ENCODE measurements at places on chromosomes 7 and 10.

DNA sequence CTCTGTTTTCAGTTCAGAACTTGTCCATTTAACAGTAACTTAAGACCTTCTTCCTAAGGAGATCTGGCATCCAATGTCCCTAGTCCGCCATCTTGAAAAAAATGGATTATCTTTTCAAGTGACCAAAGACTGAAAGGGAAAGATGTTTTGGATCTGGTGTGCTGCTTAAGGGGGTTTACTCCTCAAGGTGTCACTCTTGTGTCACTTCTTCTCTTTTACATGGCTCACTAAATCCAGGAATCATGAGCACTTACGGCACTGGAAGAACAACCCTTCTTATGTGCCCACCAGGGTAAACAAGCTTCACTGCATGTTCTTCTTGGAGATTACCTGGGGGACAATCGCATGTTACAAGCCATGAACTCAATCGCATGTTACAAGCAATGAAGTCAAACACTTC, 43.7 kb downstream of the ANXA8 start:
- DNase-seq, result no peak

DNA sequence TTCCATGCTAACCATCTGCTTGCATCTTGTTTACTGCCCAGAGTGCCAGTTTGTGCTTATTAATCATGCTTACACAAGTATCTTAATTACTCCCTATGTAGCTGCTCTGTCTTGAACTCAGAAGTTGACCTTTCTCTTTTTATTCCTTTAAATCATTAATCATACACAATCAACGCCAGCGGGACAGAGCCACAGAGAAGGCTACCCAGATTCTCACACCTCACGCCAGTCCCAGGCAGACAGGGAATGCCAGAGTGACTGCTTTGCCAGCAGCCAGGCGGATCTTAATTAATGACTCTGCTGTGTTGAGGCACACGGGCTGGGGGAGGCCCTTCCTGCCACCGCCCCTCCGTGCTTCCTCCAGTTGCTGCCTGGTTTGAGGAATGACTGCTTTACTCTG, 229.4 kb downstream of the LRMDA start:
- DNase-seq, result no peak

DNA sequence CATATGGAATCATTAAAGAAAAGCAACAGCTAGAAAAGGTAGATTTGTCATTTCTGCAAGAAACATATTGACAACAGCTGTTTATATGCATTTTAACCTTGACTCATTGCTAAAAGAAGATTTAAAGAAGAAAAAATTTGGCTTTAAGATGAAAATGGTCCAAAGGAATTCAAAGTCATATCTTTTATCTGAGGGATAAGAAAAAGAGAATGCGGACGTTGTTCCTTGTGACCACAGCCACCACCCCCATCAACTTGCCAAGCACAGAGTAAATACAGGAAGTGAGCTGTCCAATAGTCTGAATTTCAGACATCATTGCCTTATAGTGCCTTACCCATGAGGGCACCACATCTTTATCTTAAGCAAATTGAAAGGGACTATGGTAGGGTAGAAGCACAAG, 7.3 kb upstream of the CRPPA start:
- no peak for DNase-seq

DNA sequence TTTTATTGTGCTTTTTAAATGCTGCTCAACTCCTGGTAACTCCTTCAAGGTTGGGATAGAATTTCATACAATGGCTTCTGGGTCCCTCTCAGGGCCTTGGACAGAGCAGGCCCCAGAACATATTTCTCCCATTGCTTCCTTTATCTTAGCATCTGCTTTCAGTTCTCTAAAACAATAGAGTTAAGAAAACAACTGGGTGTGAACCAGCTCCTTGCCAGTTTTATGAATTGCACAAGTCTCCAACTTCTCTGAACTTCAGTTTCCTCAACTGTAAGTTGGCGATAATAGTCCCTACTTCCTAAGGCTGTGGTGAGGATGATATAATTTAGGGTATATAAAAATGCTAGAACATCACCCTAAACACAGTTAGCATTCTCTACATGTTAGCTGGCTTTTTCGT, 77.0 kb upstream of the INHBA start:
- no peak for DNase-seq

GRCh38 chr7:8228766-8229674, 32.9 kb downstream of the ICA1 start:
- DNase-seq, result no peak

DNA sequence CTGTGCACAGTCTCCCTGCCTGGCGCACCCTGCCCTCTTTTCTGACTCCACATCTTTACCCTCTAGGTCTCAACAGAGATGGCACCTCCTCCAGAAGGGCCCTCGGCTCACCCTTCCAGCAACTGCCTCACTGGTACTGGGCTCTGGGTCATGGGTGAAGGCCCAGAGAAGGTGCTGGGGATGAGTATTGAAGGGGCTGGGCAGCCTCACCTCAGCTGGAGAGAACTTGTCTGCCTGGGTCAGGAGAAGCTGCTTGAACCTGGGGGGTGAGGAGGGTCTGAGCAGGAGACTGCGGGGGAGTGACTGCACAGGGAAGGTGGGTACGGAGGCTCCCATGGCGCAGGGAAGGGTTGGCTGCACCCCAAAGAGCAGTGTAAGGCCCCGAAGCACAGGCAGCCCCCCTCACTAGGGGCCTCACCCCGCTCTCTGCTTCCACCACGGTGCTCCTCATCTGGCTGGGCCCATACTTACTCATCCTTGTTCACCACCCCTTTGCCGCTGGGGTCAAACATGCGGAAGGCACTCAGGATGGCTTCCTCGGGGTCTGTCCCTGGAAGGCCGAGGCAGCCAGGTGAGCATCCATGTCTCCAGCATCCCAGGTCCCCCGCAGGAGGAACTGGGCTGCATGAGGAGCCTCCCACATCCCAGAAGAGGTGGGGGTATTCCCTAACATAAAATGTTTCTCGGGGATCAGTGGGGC, 1.7 kb downstream of the MYL7 start:
- no peak for DNase-seq

DNA sequence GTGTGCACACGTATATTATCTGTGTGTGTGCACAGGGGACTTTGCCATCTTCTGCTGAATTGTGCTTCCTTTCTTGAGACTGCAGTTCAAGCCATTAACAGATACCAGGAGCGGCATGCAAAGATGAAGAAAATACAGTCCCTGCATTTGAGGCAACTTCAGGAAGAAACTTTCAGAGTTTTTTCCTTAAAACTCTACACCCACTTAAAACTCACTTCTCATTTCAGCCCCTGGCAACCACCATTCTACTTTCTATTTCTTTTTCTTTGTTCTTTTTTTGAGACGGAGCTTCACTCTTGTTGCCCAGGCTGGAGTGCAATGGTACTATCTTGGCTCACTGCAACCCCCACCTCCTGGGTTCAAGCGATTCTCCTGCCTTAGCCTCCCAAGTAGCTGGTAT, 448.9 kb upstream of the ZMIZ1 start:
- no peak for DNase-seq

Data from AG09319 (cell line).